ENCODE measurements at places on chromosomes 3 and 15.

GRCh38 chr3:51396401-51396800, 5.3 kb downstream of the RBM15B start:
- no peak for DNase-seq

DNA sequence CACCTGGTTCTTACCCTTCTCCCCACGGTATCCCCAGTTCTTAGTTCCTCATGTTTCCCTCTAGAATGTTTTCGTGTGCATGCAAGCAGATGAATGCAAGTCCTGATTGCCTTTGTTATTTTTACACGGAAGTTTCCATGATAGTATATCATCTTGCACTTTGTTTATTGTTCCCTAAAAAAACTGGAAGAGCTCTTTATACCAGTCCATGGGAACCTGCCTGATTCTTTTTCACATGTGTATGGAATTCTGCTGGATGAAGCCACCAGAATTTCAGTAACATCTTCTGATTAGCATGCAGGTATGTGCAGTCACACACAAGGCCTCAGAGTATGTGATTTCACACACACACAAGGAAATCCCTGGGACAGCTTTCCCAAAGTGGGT, 16.0 kb upstream of the LRRK1 start:
- no peak for DNase-seq

DNA sequence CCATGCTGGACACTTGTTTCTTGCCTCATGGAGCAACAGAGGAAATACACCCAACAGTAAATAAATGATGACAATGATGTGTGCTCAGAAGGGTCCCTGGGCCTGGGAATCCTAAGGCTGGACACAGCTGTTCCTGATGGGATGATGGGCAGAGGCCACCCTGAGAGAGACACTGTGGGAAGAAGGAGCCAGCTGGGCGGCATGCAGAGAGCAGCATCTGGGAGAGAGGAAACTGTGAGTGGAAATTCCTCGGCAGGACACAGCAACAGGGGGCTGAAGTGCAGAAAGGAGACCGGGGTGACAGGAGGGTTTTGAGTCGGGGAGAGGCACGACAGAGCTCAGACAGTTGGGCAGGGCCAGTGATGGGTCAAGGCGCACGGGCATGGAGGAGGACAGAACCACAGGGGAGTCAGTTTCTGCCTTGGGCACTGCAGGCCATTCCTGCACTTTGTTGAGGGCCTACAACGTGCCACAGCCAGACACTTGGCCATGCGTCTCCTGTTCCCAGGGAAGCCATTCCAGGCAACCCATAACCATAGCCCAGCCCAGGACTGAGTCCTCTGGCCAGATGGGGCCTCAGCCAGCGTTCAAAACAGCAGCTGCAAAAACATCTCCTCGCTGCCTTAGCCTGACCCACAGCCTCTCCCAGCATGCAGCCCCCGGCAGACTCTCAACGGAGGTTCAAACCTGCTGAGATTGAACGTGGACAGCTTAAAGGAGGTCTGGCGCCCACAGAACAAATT, 36.7 kb upstream of the SLC6A1 start:
- no peak for DNase-seq

GRCh38 chr3:15523660-15524417, 2.3 kb upstream of the COLQ start:
- DNase-seq, result no peak

DNA sequence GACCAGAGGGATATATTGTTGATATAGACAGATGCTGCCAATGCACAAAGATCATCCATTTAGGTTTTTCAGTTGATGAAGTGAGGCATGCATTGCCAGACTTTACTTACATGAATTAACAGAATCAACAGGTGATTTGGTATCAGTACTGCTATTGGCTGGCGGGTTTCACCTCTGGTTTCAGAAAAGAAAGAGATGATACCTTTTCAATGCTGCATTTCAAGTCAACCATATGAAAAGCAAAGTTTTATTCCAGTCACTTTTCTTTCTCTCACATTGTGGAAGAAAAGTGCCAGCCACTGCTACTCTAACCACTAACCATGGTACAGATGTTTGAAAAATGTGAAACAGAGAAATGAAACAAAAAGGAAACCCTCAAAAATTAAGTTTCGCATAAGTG, 289.1 kb downstream of the TIGIT start:
- DNase-seq, result no peak

Data from T1000 (cell line).